ENCODE measurements at places on chromosomes 1 and 21.

DNA sequence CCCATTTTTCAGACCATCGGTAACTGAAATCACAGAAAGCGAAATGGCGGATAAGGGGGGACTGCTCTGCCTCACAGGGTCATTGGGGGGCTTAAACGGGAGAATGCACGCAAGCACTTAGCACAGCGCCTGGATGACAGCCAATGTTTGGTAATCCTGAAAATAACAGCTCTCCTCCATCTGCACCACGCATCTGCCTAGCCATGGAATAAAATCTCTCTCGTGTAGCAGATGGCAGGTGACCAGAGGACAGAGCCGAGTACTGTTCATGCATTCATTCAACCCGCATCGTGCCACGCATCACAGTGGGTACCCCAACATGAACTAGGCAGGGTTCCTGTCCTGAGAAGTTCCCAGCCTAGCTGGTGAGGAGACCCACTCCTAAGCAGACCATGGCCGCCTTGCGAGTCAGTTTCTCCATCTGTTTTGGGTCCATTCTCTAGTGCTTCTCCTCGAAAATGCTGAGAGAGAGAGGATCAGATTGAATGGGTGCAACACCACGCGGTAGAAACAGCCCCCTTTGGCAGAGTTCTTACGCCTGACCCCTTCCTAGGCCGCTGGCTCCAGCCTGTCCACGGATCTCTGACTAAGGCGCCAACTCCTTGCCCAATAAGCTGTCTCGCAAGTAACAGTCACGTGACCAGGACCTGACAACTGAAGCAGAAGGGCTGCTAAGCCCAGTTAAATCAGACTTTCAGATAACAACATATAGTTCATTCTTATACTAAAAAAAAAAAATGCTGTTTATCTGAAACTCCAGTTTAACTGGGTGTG is 7.3 kb downstream of the SLC1A7 start:
- no peak for DNase-seq

- DNase-seq = no peak
Measured at GRCh38 chr1:236465231-236465958, 58.4 kb upstream of the LGALS8 start.

GRCh38 chr1:241020851-241021697 is 335.9 kb downstream of the RGS7 start:
- DNase-seq = no peak

- DNase-seq = no peak
Measured at GRCh38 chr1:13674377-13674776, 25.6 kb upstream of the PRDM2 start.

All from esophagus squamous epithelium (tissue), 5 donors.